ENCODE measurements at places on chromosomes 11 and 22. TPM values are rescaled to one million over a fixed set of nuclear protein-coding genes. Genes with fewer than 3 reads are reported as not detected.

The HSCB gene
- total RNA-seq = 12.0 TPM

The LDHAL6A gene
- total RNA-seq = not detected

The OR51A4 gene
- not detected for total RNA-seq

DNA sequence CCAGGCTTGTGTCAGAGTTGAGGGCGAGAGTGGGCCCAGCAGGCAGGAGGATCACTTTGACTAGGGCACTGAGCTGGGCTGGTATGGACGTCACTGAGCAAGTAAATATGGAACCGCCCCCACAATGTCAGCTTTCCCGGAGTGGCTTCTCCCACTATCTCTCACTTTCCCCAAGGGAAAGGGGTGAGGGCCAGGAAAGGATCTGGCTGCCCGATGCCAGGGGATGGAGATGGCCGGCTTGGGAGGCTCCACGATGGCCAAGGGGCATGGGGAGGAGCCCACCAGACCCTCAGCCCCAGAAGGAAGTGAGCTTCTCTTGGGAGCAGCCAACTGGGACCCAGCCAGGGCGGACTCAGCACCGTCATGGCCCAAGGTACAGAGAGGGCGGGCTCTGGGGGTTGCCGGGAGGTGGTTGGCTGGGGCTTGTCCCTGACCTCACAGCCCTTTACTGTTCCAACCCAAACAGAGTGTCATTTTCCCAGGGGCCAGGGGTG is 8.7 kb downstream of the PRDM11 start:
- DNase-seq = peak; percentile 80
- H3K27me3 ChIP-seq = no peaks in the 10 kb centered on the region
- H3K4me1 ChIP-seq = peaks cover 4% of the 10 kb centered on the region
- H3K4me3 ChIP-seq = no peak overlapping the region

DNA sequence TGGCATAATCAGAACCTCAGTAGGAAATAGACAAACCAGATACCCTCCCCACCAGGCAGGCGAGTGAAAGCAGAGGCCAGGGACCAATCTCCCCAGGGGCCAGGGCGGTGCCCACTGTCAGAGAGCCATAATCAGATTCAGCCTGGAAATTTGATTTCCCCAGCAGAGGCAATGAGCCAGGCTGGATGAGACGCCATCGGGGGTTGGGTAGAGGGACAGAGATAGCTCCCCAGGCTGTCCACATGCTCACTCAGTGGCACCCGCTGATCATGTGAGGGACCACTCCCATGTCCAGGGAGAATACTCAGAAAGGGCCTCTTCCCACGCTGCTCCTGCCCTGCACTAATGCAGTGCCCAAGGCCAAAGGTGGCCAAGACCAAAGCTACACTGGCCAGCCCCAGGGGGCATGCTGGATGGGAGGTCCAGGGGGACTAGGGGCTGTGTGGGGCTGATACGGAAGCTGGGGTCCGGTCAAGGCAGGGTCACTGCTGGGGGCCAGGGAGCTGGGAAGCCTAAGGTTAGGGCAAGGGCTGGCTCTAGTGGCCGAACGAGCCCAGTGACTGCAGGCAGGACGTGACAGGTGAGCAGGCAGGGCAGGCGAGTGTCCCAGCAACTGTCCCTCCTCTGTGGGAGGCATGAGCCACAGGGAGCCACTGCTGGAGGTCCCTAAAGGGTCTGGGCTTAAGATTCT is 19.8 kb downstream of the ARVCF start:
- no peaks in the 10 kb centered on the region for H3K27me3 ChIP-seq
- no peak overlapping the region for H3K4me3 ChIP-seq
- peak; percentile 42 for DNase-seq

Data from aorta (tissue), 5 donors.